Sigmoid colon (tissue), 7 donors: ENCODE measurements at places on chromosomes 11 and 22. TPM values are rescaled to one million over a fixed set of nuclear protein-coding genes. Genes with fewer than 3 reads are reported as not detected.

DNA sequence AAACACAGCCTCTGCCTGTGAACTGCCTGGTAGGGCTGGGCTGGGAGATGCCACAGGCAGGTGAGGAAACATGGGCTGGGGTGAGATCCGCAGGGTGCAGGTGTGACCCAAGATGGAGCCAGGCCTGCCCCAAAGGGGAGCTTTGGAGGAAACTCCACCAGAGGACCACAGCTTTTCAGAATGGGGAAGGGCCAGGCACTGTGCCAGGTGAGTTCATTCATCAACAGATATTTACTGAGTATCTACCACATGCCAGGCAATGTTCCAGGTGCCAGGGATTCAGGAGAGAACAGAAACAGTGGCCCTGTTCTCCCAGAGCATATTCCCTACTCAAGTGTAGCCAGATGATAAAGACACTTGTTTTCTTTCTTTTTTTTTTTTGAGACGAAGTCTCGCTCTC lies 11.2 kb downstream of the RTN4RL2 start:
- H3K27me3 ChIP-seq: peaks cover 43% of the 10 kb centered on the region
- H3K4me1 ChIP-seq: no peaks in the 10 kb centered on the region
- H3K36me3 ChIP-seq: no peaks in the 10 kb centered on the region
- no peak for DNase-seq

DNA sequence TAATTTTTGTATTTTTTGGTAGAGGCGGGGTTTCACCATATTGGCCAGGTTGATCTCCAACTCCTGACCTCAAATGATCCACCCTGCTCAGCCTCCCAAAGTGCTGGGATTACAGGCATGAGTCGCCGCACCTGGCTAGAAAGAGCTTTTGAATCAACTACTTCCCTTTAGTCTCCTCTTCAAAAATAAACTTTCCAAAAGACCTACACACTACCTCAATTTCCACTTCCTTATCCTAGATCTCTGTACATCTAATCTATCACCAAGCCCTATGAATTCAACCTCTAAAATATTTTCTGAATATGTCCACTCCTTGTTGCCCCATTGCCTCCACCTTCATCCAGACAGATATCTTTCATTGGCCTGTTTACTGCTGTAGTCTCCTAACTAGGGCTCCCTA lies 13.1 kb upstream of the DDX6 start:
- no peak overlapping the region for H3K27ac ChIP-seq
- no peaks in the 10 kb centered on the region for H3K27me3 ChIP-seq
- DNase-seq: no peak
- H3K4me3 ChIP-seq: no peak overlapping the region
- H3K36me3 ChIP-seq: no peaks in the 10 kb centered on the region
- no peaks in the 10 kb centered on the region for H3K4me1 ChIP-seq

DNA sequence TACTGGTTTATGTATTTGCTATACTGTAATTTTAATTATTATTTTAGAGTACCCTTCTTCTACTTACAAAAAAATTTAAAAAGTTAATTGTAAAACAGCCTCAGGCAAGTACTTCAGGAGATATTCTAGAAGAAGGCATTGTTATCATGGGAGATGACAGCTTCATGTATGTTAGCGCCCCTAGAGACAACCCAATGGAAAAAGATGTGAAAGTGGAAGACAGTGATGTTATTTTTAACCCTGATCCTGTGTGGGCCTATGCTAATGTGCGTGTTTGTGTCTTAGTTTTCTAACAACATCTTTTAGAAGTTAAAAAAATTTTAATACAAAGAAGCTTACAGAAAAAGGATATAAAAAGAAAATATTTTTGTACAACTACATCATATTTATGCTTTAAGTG lies 205.0 kb downstream of the FAM76B start:
- H3K4me3 ChIP-seq: no peak overlapping the region
- DNase-seq: no peak
- H3K27ac ChIP-seq: no peak overlapping the region
- H3K4me1 ChIP-seq: no peaks in the 10 kb centered on the region

GRCh38 chr22:38196791-38197419 lies 4.9 kb upstream of the MAFF start:
- no peaks in the 10 kb centered on the region for H3K36me3 ChIP-seq
- no peak overlapping the region for H3K4me3 ChIP-seq
- DNase-seq: no peak

GRCh38 chr11:68584097-68584496 lies 100.2 kb upstream of the GAL start:
- no peak overlapping the region for H3K4me3 ChIP-seq
- peaks cover 36% of the 10 kb centered on the region for H3K4me1 ChIP-seq
- peaks cover 22% of the 10 kb centered on the region for H3K36me3 ChIP-seq
- H3K27ac ChIP-seq: no peak overlapping the region
- H3K27me3 ChIP-seq: no peaks in the 10 kb centered on the region

DNA sequence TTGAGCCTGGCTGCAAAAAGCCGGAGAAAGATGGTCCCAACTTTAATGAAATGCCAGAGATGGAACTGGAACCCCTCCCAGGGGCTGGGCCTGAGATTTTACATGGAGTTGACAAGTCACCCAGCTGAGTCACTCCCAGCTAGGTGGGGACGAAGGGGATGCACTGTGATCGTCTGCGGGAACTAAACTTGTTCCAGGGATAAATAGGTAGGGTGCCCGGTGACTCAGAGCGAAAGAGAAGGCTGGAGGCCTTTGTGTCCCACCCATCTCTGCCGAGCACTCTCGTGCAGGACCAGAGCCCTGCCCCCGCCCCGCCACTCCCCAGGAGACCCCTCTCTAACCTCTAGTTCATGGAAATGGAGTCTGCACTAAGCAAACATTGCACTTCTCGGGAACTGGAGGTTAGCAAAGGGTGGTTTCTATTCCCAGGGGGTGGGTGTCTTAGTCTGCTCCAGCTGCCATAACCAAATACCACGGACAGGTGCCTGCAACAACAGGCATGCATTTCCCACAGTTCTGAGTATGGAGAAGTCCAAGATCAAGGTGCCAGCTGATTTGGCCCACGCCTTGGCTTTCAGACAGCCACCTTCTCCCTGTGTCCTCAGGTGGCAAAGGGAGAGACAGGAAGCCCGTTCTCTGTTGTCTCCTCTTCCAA lies 60.7 kb upstream of the FADD start:
- H3K27me3 ChIP-seq: peaks cover 38% of the 10 kb centered on the region
- peaks cover 12% of the 10 kb centered on the region for H3K4me1 ChIP-seq
- H3K4me3 ChIP-seq: no peak overlapping the region
- no peaks in the 10 kb centered on the region for H3K36me3 ChIP-seq
- DNase-seq: no peak

- no peaks in the 10 kb centered on the region for H3K4me1 ChIP-seq
- no peaks in the 10 kb centered on the region for H3K36me3 ChIP-seq
- H3K27ac ChIP-seq: no peak overlapping the region
- no peaks in the 10 kb centered on the region for H3K27me3 ChIP-seq
- no peak for DNase-seq
These were observed 548.0 kb downstream of the ETS1 start for GRCh38 chr11:128039140-128040021.

GRCh38 chr11:2699185-2699530 lies 636 bp downstream of the KCNQ1OT1 start:
- H3K36me3 ChIP-seq: no peaks in the 10 kb centered on the region
- H3K4me1 ChIP-seq: peaks cover 35% of the 10 kb centered on the region
- H3K4me3 ChIP-seq: peak overlapping the region; percentile 72
- H3K27me3 ChIP-seq: no peaks in the 10 kb centered on the region

DNA sequence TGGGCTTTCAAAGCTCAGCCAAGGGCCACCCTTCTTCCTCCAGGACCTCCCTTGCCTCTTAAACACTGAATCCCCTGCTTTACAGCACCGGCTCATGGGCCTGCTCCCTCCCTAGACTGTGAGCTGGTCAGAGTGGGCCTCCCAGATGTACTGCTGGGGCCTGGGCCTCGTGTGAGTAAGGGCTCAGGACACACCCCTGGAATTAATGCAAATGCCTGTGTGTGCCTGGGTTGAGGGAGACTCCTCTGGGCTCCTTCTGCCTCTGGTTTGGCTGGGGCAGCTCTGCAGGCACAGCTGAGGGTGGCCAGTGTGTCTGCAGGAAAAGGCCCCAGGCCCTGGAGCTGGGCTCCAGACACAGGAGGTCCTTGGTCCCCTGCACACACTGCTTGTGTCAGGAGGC lies 24.2 kb downstream of the ALX4 start:
- H3K36me3 ChIP-seq: no peaks in the 10 kb centered on the region
- H3K27me3 ChIP-seq: no peaks in the 10 kb centered on the region
- H3K4me1 ChIP-seq: no peaks in the 10 kb centered on the region
- no peak overlapping the region for H3K4me3 ChIP-seq
- H3K27ac ChIP-seq: no peak overlapping the region

GRCh38 chr11:92822410-92822809 lies 147.0 kb upstream of the MTNR1B start:
- DNase-seq: no peak
- H3K27ac ChIP-seq: no peak overlapping the region
- H3K4me1 ChIP-seq: peaks cover 9% of the 10 kb centered on the region
- H3K27me3 ChIP-seq: no peaks in the 10 kb centered on the region

- H3K27ac ChIP-seq: no peak overlapping the region
- H3K4me3 ChIP-seq: no peak overlapping the region
- no peaks in the 10 kb centered on the region for H3K27me3 ChIP-seq
- H3K36me3 ChIP-seq: no peaks in the 10 kb centered on the region
These were observed 15.6 kb upstream of the ARHGEF17 start for GRCh38 chr11:73292525-73292894.

GRCh38 chr11:34977089-34977912 lies 60.9 kb downstream of the PDHX start:
- DNase-seq: no peak
- H3K4me1 ChIP-seq: no peaks in the 10 kb centered on the region
- no peak overlapping the region for H3K4me3 ChIP-seq
- no peaks in the 10 kb centered on the region for H3K36me3 ChIP-seq
- H3K27me3 ChIP-seq: no peaks in the 10 kb centered on the region

DNA sequence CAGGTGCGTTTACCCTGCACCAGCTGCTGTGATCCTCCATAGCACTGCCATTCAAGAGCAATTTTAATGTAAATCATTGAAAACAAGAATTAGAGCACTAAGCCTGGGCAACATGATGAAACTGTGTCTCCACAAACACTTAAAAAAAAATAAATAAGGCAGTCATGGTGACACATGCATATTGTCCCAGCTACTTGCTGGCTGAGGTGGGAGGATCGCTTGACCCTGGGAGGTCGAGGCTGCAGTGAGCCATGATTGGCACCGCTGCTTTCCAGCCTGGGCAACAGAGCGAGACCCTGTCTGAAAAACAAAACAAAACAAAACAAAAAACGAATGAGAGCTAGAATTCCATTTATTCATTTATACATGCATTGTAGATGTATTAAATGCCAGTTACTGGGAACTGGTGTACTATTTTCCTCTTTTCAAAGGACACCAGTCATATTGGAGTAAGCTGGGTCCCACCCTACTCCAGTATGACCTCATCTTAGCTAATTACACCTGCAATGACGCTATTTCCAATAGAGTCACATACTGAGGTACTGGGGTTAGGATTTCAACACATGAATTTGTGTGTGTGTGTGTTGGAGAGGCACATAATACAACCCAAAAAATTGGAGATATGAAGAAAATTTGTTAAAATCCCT lies 101.9 kb downstream of the MICAL2 start:
- no peak for DNase-seq
- H3K4me1 ChIP-seq: no peaks in the 10 kb centered on the region
- peaks cover 63% of the 10 kb centered on the region for H3K36me3 ChIP-seq
- no peaks in the 10 kb centered on the region for H3K27me3 ChIP-seq

- no peaks in the 10 kb centered on the region for H3K27me3 ChIP-seq
- H3K36me3 ChIP-seq: no peaks in the 10 kb centered on the region
- no peak for DNase-seq
- no peak overlapping the region for H3K4me3 ChIP-seq
These were observed 151.2 kb downstream of the PGR start for GRCh38 chr11:100978442-100978841.

- H3K36me3 ChIP-seq: no peaks in the 10 kb centered on the region
- no peak overlapping the region for H3K27ac ChIP-seq
- no peak for DNase-seq
- no peak overlapping the region for H3K4me3 ChIP-seq
- no peaks in the 10 kb centered on the region for H3K4me1 ChIP-seq
These were observed 51.7 kb upstream of the LDLRAD3 start for GRCh38 chr11:35892166-35892565.

GRCh38 chr11:12674571-12674935 lies 332 bp downstream of the TEAD1 start:
- no peaks in the 10 kb centered on the region for H3K27me3 ChIP-seq
- no peaks in the 10 kb centered on the region for H3K36me3 ChIP-seq
- H3K4me3 ChIP-seq: peak overlapping the region; percentile 57
- peak; percentile 78 for DNase-seq
- H3K4me1 ChIP-seq: no peaks in the 10 kb centered on the region

DNA sequence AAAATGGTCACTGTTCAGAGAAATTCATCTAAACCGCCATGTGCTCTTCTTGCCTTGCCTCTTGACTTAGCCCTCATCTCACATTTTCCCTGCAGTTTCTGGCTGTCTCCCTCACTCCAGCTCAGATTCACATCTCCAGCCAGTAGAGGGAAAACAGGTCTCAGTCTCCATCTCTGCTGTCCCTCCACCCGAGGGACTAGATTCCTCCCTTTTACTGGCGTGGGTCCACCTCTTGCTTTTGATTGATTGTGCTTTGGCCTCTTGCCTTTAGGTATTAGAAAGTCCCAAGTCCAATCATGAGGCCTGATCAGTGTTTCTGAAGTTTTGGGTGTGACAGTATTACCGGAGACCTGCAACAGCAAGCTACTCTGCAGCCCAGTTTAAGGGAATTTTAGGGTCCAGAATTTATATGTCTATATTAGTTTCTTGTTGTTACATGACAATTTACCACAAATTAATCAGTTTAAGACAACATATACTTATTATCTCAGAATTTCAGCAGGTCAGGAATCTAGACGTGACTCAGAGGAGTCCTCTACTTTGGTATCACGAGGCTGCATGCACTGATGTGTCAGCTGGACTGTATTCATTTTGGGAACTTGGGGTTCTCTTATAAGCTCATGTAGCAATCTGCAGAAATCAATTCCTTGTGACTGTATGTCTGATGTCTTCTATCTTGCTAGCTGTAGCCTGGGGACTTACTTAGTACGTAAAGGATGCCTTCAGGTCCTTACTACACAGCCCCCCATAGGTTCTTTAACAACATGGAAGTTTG lies 805.2 kb upstream of the CCDC90B start:
- H3K27ac ChIP-seq: no peak overlapping the region
- no peak overlapping the region for H3K4me3 ChIP-seq
- DNase-seq: no peak
- H3K27me3 ChIP-seq: no peaks in the 10 kb centered on the region

The C22orf15 gene
- 0.36 TPM for total RNA-seq

The PPP1R14B gene
- 66.6 TPM for total RNA-seq

The MN1 gene
- 8.6 TPM for total RNA-seq

The XKR3 gene
- total RNA-seq: not detected

The CARNS1 gene
- total RNA-seq: 0.16 TPM

The IGLL1 gene
- not detected for total RNA-seq

The BBS1 gene
- 61.7 TPM for total RNA-seq

The TTLL1 gene
- total RNA-seq: 5.3 TPM

The MGAT3 gene
- total RNA-seq: 1.4 TPM

The TRIM48 gene
- not detected for total RNA-seq

The FOLR3 gene
- not detected for total RNA-seq

The ARFGAP2 gene
- total RNA-seq: 122 TPM
